Neural crest cell (in vitro differentiated cells): ENCODE measurements at places on chromosomes 7 and 10.

GRCh38 chr7:94252971-94253370 is 141.7 kb upstream of the COL1A2 start:
- no peak overlapping the region for H3K4me3 ChIP-seq
- H3K27me3 ChIP-seq = no peaks in the 10 kb centered on the region
- no peaks in the 10 kb centered on the region for H3K36me3 ChIP-seq
- no peaks in the 10 kb centered on the region for H3K4me1 ChIP-seq
- H3K27ac ChIP-seq = no peak overlapping the region

- H3K27me3 ChIP-seq = peaks cover 30% of the 10 kb centered on the region
- peaks cover 2% of the 10 kb centered on the region for H3K36me3 ChIP-seq
- no peak for DNase-seq
- no peak overlapping the region for H3K27ac ChIP-seq
- peak overlapping the region; percentile 88 for H3K4me3 ChIP-seq
These were observed 2.2 kb upstream of the NOM1 start for GRCh38 chr7:156947120-156947843.

DNA sequence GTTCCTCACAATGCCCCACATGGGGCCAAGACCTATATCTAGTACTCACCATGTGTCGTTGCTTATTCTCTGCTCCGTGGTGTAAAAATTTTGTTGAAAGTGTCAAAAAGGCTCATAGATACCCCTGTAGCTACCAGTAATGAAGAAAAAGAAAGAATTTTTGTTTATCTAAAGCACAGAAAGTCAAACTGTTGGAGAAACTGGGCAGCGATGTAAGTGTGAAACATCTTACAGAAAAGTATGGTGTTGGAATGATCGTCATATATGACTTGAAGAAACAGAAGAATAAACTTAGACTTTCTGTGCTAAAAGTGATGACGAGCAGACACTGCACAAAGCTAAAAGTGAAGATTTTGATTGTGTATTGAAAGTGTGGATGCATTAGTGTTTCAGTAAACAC is 626.6 kb upstream of the GHITM start:
- no peaks in the 10 kb centered on the region for H3K27me3 ChIP-seq
- DNase-seq = no peak
- no peak overlapping the region for H3K4me3 ChIP-seq
- no peaks in the 10 kb centered on the region for H3K36me3 ChIP-seq
- H3K27ac ChIP-seq = no peak overlapping the region

GRCh38 chr10:83262434-83262833 is 876.9 kb upstream of the GHITM start:
- no peaks in the 10 kb centered on the region for H3K27me3 ChIP-seq
- DNase-seq = no peak
- H3K36me3 ChIP-seq = no peaks in the 10 kb centered on the region
- H3K27ac ChIP-seq = no peak overlapping the region

GRCh38 chr10:68721673-68722335 is 765 bp downstream of the CCAR1 start:
- peaks cover 4% of the 10 kb centered on the region for H3K27me3 ChIP-seq
- peak overlapping the region; percentile 97 for H3K27ac ChIP-seq
- DNase-seq = no peak
- H3K4me1 ChIP-seq = peaks cover 16% of the 10 kb centered on the region

GRCh38 chr10:75718991-75719390 is 287.6 kb downstream of the LRMDA start:
- H3K4me1 ChIP-seq = no peaks in the 10 kb centered on the region
- no peaks in the 10 kb centered on the region for H3K27me3 ChIP-seq
- no peak for DNase-seq
- no peak overlapping the region for H3K27ac ChIP-seq
